Adipocyte (in vitro differentiated cells): ENCODE measurements at places on chromosomes 2 and 18.
A peak's percentile ranks its signal among the peaks of the same experiment; 100 is the strongest.

- DNase-seq, result no peak
Observed at GRCh38 chr18:36255072-36255698, 42.3 kb upstream of the FHOD3 start.

DNA sequence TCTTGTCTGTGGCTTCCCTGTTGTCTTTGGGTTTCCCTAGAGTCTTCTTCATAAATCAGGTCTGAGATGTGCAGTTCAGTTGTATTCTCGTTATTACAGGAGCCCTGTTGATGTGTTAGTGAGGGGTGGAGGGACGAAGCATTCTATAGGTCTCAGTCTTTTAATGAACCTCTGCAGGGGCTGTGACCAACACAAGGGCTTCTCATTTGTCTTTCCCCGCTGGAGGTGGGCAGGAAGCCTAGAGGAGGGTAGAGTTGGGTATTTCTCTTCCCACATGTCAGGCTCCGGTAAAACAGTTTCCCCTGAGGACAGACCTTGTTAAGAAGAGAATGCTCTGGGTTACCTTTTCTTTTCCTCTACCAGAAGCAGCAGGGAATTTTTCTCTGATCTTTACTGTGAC, 31.2 kb downstream of the PROC start:
- no peak for DNase-seq

DNA sequence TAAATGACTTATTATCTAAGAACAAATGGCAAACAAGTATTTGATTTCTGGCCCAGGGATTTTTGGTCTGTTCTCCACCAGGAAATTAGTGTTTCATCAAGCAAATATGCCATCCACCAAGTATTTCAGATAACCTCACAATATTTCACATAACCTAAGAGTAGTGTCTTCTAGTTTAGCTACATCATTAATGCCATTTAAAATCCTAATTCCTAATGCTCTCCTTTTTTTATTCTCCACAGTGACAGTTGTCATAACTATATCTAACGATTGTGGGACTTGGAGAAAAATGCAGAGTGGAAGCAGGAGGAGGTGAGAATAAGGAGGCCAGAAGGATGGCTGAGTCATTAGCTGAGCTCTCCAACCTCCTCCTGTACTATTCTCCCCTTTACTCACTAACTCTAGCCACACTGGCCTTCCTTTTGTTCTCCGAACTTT, 58.5 kb upstream of the CTLA4 start:
- DNase-seq, result peak; percentile 34

DNA sequence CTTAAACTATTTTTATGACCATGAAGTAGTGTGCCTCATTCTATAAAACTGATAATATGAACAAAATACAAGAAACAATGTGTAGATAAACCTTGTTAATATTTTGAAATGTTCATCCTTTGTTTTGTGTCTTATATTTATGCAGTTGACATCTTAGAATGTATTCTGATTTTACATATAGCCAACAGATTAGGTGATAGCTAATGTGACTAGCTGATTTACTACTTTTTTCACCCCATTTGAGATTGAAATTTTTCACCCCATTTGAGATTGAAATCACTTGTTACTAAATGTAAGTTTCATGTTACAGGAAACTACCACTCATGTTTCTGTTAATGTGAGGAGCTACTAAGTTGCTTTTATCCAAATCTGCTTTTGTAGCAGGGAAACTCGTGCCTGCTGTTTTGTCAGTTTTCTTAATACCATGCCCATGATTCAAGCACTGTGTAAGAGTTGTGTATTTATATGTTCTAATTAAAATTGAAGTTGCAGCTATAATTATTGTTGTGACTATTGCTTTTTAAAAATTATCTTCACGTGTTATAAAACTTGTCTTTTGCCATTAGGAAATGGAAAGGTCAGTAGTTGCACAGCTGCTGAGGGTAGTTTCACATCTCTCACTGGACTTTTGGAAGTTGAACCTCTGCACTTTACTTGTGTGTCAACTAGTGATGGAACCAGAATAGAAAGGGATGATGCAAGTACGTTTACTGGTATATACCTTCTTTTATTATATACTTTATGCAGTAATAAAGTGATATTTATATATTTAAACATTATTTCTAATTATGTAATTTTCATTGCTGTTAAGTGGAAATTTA, 96.6 kb downstream of the BIRC6 start:
- DNase-seq, result peak; percentile 28

DNA sequence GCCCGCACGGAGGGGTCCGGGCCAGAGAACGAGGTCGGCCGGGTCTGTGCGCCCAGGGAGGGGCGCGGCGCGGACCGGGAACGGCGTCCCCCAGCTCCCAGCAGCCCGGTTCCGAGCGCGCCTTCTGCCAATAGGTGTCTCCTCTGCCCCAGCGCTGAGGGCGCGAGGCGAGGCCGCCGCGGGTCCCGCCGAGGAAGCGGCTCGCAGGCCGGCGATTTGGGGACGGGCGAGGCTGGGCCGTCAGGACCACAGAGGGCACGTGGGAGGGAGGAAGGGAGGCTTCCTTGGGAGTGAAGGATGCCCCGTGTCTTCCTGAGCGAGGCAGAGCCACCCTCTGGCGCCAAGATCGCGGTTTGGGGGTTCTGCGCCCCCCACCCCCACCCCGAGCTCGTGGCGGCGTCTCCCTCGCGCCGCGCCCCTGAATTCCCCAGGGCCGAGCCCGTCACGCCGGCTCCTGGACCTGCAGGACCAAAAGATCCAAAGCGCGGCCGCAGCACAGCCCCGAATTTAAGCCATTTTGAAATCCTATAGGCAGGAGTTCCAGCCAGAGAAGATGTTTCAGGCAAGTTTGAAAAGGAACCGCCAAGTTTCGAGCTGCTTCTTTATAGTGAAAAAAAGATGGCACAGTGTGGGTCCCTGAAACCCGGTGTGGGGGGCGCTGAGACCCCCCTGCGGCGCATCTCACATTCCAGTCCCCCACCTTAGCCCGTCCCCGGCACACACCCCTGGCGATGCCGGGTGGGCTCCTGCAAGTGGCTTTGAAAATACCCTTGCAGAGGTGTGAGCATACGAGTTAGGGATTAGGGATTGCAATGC, 909 bp downstream of the NFATC1 start:
- DNase-seq, result peak; percentile 78

DNA sequence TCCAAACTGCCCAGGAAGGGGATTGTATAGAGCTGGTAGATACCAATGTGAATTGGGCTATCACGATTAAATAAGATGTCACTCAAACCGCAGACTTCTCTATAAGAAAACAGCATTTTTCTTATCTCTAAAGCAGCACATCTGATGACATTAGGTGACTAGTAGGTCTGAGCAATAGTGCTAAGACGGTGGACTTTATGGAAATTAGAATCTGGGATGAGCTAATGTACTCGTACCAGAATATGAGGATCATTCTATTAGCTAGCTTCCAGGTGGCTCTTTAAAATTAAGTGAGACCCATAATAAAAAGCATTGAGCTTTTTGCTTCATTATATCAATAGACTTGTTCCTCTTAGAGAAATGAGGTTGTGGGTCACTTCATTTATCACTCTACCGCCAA, 130.0 kb upstream of the MC4R start:
- no peak for DNase-seq

- no peak for DNase-seq
Observed at GRCh38 chr2:54577944-54578647, 122.0 kb downstream of the SPTBN1 start.

DNA sequence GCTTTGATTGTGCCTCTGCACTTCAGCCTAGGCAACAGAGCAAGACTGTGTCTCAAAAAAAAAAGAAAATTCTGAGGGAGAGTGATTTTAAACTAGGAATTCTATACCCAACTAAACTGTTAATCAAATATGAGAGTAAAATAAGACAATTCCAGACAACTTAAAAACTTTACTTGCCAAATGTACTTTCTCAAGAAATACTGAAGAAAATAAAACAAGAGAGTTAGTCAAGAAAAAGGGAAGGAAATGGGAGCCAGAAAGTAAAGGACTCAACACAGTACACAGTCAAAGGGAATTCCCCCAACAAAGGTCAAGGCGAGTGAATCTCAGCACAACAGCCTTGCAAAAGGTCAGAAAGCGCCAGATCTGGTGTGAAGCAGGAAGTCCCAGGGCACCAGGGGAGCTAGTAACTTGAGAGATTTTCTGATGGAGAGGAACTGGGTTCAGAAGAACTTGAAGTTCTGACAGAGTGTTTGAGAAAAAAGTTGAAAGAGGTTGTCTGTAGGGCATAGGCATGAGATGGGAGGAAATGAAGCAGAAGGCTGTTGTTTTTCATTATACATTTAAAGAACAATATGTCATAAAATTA, 22.6 kb upstream of the TBC1D8 start:
- no peak for DNase-seq

GRCh38 chr2:13822365-13822764, 810.2 kb upstream of the LRATD1 start:
- DNase-seq, result no peak

- DNase-seq, result peak; percentile 19
Observed at GRCh38 chr2:27932396-27932795, 41.9 kb downstream of the BABAM2 start.

DNA sequence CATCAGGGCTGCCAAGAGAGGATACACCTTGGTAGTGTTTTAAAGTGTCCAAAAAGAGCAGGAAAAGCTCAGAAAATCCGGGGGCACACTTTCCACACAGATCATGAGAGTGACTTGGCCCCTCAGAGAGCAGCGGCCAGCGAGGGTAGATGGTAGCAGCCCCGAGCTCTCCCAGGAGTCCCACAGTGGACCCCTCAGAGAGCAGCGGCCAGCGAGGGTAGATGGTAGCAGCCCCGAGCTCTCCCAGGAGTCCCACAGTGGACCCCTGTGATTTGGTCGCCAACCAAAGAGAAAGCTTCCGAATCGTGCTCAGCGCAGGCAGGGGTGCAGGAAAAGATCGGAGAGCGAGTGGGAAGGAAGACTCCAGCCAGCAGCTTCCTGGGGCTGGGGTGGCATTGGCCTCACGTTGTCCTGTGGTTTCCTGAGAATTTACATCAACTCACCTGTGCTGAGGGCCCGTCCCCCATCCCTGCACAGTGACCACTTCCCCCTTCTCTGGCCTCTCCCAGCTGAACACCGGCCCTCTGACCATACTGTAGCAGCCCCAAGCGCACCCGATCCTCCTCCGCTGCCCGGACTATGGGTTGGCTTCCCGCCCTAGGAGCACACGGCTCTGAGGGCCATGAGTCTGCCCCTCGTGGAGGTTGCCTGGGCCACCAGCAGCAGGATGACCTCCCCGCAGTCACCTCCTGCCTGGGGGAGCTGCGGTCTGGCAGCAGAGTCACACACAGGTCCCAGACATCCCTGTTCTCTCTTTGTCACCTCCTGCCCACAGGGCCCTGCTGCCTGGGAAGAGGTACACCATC, 33.7 kb downstream of the MTERF4 start:
- no peak for DNase-seq
